ENCODE measurements at places on chromosomes 7 and 10.

- no peak for DNase-seq
Measured at GRCh38 chr10:525565-526315, 163.7 kb downstream of the DIP2C start.

DNA sequence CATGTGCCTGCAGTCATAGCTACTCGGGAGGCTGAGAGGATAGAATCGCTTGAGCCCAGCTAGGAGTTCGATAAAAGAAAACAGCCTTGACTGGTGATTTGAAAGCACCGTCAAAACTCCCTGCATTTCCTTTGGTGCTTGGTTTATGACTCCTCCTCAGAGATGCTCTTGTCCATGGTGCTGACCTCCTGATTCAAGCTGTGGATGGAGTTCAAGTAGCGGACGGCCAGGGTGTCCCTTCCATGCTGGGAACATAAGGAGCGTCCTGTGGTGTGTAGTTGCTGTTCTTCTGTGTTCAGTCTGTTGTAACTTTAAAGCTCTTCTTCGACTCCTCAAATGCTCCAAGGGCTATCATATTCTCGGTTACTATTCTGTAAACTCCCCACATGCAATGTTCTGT lies 382.5 kb upstream of the KIAA1217 start:
- peak; percentile 68 for DNase-seq

DNA sequence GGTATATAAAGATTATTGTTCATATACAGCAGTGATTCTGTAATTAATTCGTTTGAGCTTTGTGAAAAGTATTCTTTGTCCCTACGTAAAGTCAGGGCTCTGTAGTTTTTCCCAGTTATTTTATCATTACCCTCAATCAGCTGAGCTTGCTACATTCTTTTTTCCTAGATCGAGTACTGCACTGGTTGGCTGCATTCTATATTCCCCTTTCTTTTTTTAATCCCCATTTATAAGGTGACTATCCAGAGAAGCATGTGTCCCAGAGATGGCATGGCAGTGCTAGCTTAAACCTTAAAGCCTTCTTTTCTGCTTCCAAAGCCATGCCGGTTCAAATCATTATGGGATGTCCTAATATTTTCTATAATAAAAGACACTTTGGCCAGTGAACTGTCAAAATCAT lies 230.1 kb upstream of the CELF2 start:
- no peak for DNase-seq

DNA sequence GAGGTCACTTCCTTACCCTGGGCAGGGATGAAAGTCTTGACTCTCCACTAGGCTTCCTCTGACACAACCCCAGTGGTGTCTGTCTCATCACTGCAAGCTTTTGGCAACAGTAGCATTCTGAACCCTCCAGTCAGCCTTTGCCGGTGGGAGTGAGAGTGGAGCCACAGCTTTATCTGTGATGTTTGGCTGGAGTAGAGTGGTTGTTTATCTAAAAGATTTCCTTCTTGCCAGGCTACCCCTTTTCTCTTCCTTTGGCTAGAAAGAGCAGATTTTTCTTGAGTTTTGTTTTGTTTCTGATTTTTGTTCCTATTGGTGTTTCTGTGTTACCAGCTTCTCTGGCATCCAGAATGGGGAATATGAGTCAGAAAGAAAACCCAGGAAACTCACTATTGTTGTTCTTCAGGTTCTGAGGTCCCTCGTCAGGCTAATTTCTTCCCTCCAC lies 98.9 kb upstream of the KIF5B start:
- DNase-seq, result no peak

GRCh38 chr10:7302930-7303557 lies 107.8 kb downstream of the SFMBT2 start:
- DNase-seq, result no peak

- DNase-seq, result no peak
Measured at GRCh38 chr7:4856336-4857057, 5.3 kb downstream of the PAPOLB start.

- peak; percentile 44 for DNase-seq
Measured at GRCh38 chr10:89421018-89421476, 6.7 kb downstream of the IFIT5 start.

DNA sequence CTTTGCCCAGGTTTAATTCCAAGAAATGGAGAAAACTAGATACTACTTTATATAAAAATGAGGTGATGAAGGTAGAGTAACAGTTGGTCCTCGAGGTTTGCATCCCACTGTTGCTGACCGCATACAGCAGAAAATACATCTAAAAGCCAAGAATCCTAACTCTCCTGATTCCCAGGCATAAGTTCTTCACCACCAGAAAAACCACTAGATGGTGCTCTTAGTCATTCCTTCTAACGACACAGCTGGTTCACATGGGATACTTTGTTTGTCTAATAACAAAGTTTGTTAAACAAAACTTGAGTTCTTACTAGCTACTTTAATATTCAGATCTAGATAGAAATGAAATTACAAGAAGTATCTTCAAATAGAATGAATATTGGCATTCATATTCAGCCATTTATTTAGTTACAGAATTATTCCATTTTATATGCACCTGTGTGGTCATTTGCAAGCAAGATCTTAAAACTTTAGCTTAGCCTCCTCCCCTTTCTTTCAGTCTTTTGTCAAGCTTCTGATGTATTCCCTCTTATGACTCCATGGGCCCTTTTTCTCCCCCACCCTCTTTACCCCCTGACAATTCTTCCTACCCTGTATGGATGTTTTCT lies 54.1 kb upstream of the CYP26C1 start:
- peak; percentile 38 for DNase-seq

DNA sequence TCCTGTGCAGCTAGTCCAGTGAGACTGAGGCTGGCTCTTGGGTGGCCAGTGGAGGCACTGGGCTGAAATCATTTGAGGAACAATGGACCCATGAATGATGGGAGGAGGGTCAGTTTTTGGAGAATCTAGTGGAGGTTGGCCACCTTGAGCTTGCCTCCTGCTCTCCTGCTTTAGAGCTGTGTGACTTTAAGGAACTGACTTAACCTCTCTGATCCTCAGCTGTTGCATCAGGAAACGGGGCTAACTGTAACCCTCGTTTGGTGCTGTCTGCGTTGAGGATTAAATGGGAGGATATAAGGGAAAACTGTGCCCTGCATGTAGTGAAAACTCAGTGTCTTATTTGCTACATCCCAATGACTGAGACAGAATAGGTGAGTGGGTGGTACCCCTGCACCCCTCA lies 115.4 kb upstream of the PPIF start:
- DNase-seq, result no peak

- DNase-seq, result no peak
Measured at GRCh38 chr10:129568583-129569344, 101.7 kb downstream of the MGMT start.

DNA sequence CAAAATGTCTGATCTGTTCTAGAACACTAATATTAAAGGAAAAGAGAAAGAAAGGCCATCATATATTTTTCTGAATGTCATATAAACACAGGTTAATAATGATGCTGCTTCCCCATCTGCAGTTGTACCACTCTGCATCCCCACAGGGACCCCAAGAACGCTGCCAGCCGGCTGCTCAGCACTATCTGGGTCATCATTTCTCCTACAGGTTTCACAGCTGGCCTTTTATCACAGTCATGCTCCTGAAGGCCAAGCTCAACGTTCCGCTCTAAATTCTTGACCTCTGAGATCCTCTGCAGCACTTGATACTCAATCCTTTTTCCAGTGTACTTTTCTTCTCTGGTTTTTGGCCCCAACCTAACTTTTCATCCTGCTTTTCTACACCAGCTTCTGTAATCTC lies 4.8 kb downstream of the IDI1 start:
- no peak for DNase-seq
